ENCODE measurements at places on chromosomes 1 and 21. TPM values are rescaled to one million over a fixed set of nuclear protein-coding genes. Genes with fewer than 3 reads are reported as not detected.

Gene TNN
- not detected for total RNA-seq

Gene PGLYRP3
- not detected for total RNA-seq

Gene CACNA1E
- 1.2 TPM for total RNA-seq

Gene SPRR4
- not detected for total RNA-seq

Gene CDCA8
- 5.8 TPM for total RNA-seq

Gene ASAP3
- total RNA-seq = 35.2 TPM

Gene NBPF6
- not detected for total RNA-seq

Gene FCGR3A
- total RNA-seq = 237 TPM

Gene RNU1-4
- 3,444 TPM for total RNA-seq

Gene TCP10L
- total RNA-seq = 0.55 TPM

Gene VHLL
- not detected for total RNA-seq

Gene RPTN
- not detected for total RNA-seq

Gene ITGB2
- 185 TPM for total RNA-seq

Gene SCYL3
- total RNA-seq = 9.5 TPM

Gene FNBP1L
- total RNA-seq = 50.5 TPM
